ENCODE measurements at places on chromosomes 4 and X.

GRCh38 chrX:113222305-113222704, 381.7 kb upstream of the AMOT start:
- no peak for DNase-seq

DNA sequence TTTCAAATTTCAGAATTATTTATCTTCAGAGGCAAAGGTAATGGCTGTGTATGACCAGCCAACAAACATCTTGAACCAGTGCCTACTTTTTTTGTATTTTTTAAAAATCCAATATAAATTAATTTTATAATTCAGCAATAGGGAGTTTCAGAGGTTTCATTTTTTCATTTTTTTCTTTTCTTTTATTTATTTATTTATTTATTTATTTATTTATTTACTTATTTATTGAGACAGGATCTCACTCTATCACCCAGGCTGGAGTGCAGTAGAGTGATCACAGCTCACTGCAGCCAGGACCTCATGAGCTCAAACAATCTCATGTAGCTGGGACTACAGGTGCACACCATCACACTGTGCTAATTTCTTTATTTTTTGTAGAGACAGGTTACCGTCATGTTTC, 250.5 kb downstream of the TMEM47 start:
- DNase-seq, result no peak

DNA sequence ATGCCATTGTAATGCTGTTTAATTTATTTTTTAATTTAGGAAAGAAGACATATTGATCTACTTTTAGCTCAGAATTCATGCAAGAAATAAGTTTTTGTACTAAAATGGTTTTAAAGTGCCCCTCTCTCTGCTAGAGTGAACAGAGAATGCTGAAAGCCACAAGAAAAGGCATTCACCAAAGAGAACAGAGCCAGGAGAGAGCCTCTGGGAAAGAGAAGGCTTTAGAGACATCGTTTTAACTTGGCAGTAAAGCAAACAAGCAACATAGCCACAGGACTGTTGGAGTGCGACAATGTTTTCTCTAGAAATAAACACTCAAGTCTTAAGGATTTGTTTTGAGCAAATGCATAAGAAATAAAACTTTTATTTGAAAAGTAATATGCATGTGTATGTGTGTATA, 484.1 kb upstream of the CPEB2 start:
- no peak for DNase-seq

GRCh38 chr4:126611900-126612299, 1020.9 kb upstream of the INTU start:
- DNase-seq, result no peak

DNA sequence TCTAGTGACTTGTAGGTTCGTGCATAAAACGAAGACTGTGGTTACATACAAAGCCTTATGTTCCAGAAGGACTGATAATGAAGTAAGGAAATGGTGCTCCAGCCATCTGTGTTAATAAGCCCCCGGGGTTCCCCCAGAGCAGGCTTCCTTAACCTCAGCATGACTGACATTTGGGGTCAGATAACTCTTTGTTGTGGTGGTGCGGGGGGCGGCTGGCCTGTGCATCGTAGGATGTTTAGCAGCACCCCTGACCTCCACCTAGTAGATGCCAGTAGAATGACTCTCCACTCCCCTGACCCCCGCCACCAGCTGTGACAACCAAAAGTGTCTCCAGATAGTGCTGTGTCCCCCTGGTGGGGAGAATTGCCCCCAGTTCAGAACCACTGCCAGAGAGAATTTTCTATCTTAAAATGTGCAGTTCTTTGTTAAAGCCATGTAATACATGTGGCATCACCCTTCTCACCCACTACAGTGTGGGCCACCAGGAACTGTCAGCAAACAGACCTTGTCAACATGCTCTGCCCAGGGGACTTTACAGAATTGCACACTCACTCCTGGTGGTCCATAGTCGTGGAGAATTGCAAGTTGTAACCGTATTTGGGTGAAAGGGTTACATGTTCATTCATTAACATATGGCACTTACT, 7.5 kb downstream of the SH3KBP1 start:
- DNase-seq, result no peak

GRCh38 chrX:2262668-2263055, 238.1 kb downstream of the DHRSX start:
- no peak for DNase-seq

- DNase-seq, result no peak
Observed at GRCh38 chr4:81756973-81757372, 285.3 kb upstream of the RASGEF1B start.

- no peak for DNase-seq
Observed at GRCh38 chr4:144906181-144906925, 191.6 kb downstream of the ANAPC10 start.

DNA sequence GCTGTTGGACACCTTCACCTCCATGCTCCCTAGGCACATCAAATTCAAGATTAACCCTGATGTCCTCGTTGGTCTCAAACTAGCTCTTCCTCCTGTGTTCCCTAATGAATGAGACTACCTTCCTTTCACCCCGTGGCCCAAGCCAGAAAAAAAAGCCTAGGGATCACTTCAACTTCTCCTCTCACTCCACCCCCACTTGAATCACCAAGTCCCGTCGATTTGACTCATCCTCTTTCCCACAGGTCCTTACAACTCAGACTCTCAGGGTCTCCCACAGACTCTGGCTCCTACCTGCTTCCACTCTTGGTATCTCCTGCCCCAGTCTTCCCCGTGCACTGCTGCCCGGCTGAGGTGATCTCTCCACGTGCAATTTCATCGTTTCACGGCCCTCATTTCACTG, 8.5 kb downstream of the SLC25A43 start:
- DNase-seq, result no peak

DNA sequence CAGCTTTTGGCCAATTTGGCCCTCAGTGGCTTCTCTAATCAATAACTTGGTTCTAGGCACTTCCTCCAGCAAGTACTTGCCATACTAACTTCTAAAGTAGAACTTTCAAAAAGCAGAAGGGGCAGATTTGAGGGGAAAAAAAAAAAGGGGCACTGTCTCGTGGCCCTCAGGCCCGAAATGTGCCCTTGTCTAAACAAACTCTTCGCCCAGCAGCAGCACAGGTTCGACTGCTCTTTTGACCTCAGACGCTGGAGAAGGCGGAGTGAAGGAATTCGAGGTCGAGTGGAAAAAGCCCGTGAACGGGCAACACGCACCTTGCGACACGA, 775 bp downstream of the GRPEL1 start:
- no peak for DNase-seq

GRCh38 chrX:69128588-69128987, 36.7 kb downstream of the PJA1 start:
- no peak for DNase-seq

- DNase-seq, result peak; percentile 36
Observed at GRCh38 chrX:48531358-48531959, 8.1 kb upstream of the TBC1D25 start.

GRCh38 chrX:9316096-9316495, 148.8 kb upstream of the TBL1X start:
- DNase-seq, result no peak

GRCh38 chr4:9384126-9384525, 21.2 kb downstream of the USP17L30 start:
- no peak for DNase-seq

GRCh38 chr4:75786938-75787337, 62.6 kb downstream of the USO1 start:
- no peak for DNase-seq

DNA sequence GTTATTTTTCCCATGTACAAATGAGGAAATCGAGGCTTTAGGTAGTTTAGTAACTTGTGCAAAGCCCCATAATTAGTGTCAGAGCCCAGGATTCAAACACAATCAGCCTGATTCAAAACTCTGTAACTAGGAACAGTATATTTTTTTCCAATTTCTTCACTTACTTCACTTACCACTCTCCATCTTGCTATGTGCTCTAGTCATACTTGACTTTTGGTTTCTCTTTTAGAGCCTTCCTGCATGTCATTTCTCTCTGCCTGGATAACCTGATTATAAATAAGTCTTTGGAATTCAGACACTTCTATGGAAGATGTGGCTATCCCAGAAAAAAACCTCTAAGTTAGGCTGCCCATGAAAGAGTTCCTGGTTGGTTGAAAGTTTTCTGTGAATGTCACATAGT, 22.2 kb downstream of the SATL1 start:
- DNase-seq, result no peak

DNA sequence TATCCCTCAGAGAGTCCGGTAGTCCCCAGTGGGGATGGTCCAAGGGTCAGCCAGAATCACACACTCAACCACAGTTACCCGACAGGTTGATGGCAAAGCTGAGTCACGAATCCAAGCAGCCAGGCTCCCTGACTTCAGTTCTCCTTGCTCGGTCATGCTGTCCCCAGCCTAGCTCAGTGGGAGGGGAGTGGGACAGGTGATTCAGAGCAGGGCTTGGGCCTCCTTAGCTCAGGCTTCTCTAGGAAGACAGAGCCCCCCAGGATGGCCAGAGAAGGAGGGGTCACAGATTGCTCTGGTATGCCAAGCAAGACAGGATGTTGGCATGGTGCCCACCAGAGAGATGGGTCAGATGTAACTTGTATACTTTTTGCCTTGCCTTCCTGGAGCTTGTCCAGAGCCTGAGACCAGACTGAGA, 66.5 kb downstream of the EFNB1 start:
- no peak for DNase-seq

- no peak for DNase-seq
Observed at GRCh38 chr4:6408263-6408662, 64.2 kb downstream of the PPP2R2C start.

DNA sequence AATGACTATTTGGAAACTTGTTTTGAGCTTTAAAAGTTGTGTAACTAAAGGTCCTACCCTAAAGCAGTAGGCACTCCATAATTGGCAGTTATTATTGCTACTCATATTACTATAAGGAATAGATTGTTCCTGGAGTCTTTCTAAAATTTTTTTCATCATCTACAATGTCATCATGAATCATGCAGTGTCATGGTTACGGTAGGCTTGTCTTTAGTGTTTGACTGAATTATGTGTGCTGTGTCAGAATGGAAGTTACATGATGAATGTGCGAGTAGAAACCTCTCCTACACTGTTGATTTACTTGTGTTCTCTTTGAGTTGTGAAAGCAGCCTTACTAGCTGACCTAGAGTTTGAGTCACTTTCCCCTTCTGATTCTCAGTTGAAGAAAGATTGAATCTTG, 1099.9 kb downstream of the RAPGEF2 start:
- no peak for DNase-seq

GRCh38 chr4:169986369-169986768, 39.8 kb downstream of the MFAP3L start:
- no peak for DNase-seq

- no peak for DNase-seq
Observed at GRCh38 chr4:140602714-140603113, 34.0 kb upstream of the UCP1 start.

DNA sequence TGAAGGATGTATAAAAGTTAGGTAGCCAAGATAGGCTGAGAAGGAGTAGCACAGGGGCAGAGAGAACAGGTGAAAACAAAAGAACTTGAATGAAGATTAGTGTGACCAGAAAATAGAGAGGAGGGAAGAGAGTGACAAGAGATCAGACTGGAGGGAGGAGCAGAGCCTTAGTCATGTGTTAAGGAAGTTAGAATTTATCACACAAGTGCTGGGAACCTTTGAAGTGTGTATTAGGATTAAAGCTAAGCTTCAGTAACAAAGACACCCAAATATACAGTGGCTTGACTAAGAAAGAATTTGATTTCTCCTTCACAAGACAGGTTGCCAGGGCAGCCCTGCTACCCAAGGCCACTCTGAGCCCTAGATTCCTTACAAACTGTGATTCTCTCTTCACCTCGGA, 10.7 kb upstream of the CCDC149 start:
- no peak for DNase-seq

- DNase-seq, result no peak
Observed at GRCh38 chr4:7910952-7911578, 28.6 kb downstream of the AFAP1 start.

DNA sequence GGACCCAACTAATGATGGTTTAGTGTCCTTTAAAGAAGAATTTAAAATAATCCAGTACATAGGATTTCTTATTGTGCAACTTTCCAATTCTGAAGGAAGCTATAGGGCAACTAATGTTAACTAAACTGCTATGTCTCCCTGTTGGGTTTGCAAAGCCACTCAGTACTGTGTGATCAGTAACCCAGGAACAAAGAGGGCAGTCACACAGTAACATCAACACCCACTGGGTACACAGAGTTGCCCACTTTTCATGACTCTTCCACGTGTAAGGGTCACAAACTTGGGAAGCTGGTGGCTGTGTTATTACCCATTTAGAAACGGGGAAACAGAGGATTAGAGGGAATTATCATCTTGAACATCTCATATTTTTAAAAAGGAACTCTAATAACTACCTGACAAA, 555.0 kb upstream of the DIPK2B start:
- no peak for DNase-seq

- DNase-seq, result no peak
Observed at GRCh38 chr4:142812091-142812490, 34.0 kb downstream of the INPP4B start.

DNA sequence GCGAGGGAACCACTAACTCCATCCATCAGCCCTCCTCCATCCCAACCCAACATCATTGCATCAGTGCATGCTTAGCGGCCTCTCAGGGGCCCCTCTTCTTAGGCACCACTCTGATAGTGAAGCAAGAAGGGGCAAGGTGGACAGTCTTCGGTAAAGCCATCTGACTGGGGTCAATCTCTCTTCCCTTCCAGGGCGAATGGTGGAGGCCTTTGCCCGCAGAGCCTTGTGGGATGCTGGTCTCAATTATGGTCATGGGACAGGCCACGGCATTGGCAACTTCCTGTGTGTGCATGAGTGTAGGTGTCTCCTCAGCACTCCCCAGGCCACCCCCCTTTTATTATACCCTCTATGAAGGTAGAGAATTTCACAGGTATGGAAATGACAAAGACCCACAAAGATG, 18.8 kb upstream of the SASH3 start:
- no peak for DNase-seq

DNA sequence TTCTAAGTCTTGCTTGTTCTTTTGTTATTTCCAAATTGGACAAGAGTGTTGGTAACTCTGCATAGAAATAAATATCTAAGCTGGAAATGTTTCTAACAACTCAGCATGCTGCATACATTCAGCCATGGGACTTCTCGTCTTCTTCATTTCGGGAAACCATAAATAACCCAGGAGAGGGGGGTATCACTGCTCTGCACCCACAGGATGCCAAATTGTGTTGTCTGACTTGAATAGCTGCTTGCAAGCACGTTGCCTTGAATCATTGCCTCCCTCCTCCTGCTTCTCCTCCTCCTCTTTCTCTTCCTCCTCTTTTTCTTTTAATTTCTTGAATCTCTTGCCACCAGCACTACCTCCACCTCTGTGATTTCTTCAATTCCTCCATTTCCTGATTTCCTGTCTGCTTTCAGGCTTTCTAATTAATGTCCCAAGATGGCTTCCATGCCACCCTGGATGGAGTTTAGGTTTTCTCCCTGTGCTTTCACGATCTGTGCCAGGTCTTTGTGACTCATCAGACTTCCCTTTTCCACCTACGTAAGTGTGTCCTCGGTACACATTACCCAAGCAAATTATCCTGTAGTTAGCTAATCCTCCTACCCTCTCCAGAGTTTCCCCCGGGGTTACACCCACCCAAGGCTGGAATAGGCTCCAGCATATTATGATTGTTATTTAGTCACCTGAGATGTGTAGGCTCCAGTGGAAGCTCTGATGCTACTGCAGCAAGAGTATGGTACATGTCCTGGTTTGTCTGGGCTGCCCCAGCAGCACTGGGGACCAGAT, 122.6 kb upstream of the VCX3B start:
- DNase-seq, result no peak

GRCh38 chr4:78171482-78171881, 114.4 kb downstream of the FRAS1 start:
- no peak for DNase-seq

Measured in CD4-positive, alpha-beta T cell treated with Interleukin-10 for 1 hour (primary cell).